Activated T-helper 1 cell treated with anti-CD3 and anti-CD28 coated beads, Interleukin-2, amount 50 U/mL, for 16 hours (primary cell): ENCODE measurements at places on chromosomes 1 and 21.

- no peak for DNase-seq
These were observed 68.6 kb upstream of the COG2 start for GRCh38 chr1:230573658-230574057.

DNA sequence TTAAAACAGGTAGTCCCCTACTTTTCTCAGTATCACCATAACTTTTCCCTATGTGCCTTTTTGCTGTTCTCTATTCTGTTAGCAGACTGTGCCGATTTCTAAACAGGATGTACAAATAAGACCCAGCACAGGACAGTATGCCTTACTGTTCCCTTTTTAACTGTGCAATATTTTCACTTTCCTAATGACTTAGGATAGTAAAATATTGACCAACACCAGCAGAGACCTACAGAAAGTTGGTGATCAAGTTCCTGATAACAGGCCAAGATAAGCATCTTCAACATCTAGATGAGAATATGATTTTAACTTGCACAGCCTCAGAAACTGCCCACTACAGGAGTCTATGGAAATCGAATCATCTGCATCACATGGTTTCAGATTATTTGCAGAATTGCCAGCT, 42.0 kb downstream of the ADSS2 start:
- no peak for DNase-seq

DNA sequence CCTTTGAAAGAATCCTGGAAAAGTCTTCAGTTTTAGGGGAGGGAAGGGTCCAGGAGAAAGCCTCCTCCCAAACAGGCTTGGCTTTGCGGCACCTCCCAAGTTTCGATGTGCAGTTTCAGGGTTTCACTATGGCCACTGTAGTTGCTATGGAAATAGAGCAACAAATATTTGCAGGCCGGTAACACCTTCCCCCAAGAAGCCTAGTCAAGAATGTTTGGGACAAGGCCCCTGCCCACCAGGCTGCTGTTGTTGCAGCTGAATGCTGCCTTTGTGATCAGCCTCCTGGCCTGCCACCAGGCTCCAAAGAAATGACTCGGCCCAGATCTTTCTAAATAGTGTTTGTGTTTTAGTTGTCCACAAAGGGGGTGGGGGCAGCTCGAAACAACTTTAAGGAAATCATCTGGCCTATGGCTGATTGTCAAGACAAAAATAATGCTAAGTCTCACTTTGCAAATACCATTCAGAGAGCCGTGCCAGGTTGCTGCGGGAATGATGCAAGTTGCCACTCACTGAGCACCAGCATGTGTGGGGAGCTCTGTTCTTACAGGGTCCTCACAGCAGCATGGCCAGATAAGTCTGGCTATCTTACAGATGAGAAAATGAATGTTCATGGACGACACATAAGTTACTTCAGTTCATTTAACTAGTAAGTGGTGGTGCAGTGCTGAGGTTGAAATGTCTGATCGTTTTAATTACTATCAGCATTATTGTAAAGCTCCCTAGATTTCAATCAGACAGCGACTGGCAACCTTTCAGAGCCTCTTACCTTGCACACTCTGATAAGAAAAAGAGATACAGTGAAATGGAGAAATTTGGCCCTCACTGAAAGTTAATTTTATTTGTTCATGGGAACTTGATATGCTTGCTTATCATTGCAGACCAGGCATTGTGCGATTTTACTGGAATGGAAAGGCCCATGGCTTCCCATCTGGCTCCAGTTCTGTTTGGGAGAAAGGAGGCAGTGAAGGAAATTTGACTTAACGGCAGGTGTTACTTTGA, 91.2 kb upstream of the JUN start:
- DNase-seq, result no peak

GRCh38 chr1:48966583-48966982, 189.9 kb upstream of the BEND5 start:
- DNase-seq, result no peak

- DNase-seq, result no peak
These were observed 20.9 kb upstream of the PLEKHG5 start for GRCh38 chr1:6512245-6512907.

GRCh38 chr1:23611601-23612327, 52.5 kb upstream of the ID3 start:
- DNase-seq, result no peak

GRCh38 chr1:21891081-21891480, 46.0 kb downstream of the HSPG2 start:
- no peak for DNase-seq

DNA sequence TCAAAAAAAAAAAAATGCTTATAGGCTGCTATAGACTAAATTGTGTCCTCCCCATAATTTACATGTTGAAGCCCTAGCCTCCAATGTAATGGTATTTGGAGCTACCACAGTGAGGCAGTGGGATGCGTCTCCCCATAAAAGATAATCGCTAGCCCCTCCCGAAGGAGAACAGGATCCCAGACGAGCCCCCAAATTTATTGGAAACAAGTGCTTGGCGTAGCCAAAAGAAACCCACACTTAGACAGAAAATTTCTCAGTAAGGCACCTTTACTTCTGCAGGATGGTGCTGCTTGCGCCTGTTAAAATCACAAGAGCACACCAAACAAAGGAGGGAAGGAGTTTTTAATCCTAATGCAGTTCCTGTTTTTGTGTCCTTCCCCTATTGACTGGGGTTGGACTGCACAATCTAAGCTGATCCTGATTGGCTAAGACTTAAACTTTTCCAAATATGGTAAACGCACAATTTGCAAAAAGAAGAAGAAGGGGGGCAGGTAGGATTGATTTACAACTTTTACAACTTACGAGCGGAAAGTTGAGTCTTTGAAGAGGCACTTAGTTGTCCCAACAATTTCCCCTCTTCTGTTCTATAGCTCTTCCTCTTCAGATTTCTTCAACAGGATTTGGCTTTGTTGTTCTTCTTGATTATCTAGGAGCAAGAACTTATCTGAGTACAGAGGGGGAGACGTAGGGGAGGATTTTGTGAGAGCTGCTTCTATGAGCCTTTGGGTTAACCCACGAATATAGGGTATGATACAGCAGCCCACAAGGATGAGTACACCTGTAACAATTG, 3.0 kb upstream of the IPP start:
- DNase-seq, result no peak

GRCh38 chr1:63316984-63317816, 5.2 kb upstream of the FOXD3 start:
- DNase-seq, result no peak

DNA sequence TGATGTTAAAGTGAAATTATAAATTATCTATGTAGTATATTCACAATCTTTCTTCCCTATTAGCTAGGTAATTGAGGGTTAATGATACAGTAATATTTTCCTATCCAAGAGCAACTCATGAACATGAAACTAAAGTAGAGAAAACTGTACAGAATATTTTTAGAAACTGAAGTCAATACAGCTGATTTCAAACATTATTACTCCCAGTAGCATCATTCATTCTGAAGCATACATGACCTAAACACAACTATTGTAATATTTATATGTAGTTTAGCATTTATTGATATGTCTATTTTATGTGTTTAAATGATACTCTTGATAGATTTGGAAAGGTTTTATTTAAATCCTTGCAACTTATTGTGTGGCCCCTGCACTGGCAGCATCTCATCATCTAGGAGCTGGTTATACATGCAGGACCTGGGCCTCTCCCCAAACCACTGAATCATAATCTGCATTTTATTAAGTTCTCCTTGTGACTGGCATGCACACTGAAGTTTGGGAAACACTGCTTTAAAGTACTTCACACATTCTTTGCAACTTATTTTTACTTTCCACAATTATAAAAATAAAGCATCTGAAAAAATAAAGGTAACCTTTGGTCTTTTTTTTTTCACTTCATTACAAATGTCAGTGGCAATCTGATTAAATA, 199.9 kb downstream of the LRRC40 start:
- no peak for DNase-seq

DNA sequence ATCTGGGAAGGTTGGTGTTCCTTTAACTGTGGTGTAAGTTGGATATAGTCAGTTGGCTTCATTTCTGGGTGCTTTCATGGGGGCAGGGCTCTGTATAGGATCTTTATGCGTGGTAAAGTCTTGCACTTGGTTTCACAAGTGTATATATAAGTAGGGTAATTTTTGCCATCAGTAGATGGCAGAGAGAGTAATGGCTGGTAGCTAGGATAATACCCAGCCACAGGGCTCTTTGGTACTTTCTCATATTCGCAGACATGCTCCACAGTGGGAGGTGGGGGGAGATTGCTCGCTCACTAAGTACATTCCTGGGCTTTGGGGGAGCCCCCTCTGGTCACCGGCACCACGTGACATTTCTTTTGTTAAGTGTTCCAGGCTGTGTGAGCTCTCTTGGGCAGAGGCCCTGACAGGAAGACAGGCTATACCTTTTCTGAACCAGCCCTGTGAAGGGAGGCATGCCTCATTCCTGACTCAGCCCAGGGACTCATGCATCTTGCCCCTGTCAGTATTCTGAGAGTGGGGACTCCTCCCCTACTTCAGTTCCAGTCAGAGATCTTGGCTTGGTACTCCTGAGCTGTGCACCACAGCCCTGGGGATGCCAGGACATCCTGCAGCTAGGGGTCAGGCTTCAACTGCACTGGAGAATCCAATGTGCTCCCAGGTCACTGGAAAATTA, 37.6 kb downstream of the FCRL2 start:
- no peak for DNase-seq
